Memory B cell (primary cell): ENCODE measurements at places on chromosomes 1 and 21.

- peak; percentile 43 for DNase-seq
Observed at GRCh38 chr1:32886004-32886827, at the start of gene HPCA. TSS of gene HPCA (plus strand) at chr1:32886491. CDS start at chr1:32888899, 2,408 bp downstream.

DNA sequence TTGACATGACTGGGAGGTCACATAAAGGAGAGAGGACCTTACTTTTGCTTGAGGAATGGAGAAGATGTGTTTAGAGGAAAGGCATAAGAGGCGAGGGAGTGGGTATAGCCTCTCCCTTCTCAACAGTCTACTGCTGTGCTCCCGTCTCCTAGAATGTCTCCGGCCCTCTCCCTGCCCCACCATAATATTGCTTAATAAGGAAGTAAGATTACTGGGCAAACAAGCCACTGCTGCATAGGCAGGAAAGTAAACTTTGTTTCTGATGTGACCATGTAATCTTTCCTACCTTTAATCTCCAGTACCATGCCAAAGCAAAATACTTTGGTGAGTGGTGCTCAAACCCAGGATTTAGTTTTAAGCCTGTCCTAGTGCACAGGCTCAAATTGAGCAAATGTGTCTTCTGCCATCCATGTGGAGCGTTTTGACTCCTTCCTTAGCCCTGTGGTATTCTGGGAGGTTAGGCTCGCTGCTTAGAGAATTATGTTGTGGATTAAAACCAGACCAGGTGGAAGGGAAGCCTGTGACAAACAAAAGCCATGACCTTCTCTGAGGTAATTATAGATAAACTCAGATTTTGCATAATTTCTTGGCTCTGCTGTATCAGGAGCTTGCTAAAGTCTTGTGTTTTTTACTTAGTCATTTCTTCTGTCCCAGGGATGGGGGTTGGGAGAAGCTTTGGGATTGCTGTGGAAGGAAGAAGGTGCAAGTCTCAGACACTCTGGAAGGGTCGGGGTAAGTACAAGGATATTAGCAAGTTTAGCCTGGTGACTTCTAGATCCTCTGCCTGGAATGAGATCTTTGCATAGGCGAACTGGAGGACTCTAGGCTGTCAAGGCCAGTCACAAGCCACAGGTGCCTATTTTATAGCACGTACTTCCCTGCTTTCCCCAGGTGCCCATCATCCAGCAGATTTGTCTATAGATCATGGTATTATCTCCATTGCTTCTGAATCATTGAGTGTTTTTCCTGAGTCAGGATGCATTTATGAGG lies 34.5 kb upstream of the DIPK1A start:
- DNase-seq, result no peak

DNA sequence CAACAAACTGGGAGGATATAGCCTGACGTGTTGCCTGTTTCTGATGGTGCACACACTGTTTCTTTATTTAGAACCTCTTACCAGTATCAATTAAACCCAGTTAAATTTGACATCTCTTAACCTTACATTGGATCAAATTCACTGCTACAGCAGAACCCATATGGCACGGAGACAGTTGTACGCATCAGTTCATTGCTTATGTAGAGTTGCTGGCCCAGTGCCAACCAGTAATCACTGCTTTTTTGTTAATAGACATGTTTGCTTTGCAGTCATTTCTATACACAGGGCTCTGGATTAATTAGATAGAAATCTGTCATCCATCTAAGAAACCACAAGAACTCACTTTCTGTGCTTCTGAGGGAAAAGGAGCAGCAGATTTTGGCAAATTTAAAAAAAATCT lies 154.0 kb downstream of the RWDD3 start:
- DNase-seq, result no peak

GRCh38 chr1:74368335-74368734 lies 133.1 kb downstream of the TNNI3K start:
- DNase-seq, result no peak

DNA sequence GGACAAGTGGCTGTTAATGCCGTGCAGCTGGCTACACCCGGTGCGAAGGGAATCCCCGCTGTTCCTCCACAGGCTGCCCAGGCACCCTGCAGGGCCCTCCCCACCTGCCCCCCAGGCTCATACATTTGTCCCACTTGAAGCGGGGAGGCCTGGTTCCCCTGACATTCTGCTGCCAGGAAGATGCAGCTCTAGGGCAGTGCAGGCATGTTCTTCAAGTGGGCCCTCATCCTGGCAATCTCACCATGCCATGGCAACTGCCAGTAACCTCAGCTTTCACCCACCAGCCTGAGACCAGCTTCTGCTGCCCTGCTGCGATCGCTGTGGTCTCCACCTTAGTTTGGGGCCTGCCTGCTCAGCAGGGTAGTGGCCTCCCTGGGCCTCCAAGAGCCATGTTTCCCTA lies 151.9 kb upstream of the COL6A1 start:
- no peak for DNase-seq

GRCh38 chr1:221743416-221744208 lies 1.7 kb upstream of the DUSP10 start:
- DNase-seq, result peak; percentile 44

DNA sequence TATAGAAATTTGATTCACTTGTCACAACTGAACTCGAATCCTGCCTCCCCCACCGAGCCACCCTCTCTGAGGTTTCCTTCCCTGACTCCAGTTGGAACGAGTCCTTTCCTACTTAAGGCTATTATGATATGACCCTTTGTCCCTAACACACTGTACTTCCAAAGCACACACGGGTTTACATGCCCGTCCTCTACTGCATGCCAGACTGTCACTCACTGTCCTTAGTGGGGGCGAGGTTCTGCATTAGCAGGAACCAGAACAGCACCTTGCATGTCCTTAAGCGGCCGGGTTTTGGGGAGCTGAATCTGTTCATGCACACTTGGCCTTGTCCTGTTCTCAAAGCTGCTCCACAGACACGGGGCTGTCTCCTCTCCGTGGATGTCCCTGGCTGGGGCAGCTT lies 164.6 kb upstream of the KCNJ6 start:
- no peak for DNase-seq

- no peak for DNase-seq
Observed at GRCh38 chr1:5601516-5601915, 390.7 kb downstream of the NPHP4 start.

DNA sequence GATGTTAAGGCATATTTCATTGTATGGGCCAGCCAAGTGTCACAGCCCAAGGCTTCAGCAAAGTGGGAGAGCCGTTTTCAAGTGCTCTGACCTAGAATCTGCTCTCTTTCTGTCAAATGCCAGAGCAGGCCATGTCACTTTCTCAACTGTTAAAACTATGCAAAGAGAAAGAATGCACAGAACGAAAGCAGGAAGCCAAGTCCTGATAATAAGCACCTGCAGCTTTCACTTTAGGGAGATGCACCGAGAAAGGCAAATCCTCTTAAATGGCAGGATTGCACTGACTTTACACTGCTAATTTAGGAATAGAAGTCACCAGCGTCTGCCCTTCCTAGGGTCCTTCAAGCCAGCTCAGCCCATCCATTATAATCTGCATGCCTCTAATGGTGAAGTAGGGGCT lies 49.2 kb upstream of the NTPCR start:
- no peak for DNase-seq
